T-helper 9 cell (primary cell): ENCODE measurements at places on chromosomes 1 and 21.

DNA sequence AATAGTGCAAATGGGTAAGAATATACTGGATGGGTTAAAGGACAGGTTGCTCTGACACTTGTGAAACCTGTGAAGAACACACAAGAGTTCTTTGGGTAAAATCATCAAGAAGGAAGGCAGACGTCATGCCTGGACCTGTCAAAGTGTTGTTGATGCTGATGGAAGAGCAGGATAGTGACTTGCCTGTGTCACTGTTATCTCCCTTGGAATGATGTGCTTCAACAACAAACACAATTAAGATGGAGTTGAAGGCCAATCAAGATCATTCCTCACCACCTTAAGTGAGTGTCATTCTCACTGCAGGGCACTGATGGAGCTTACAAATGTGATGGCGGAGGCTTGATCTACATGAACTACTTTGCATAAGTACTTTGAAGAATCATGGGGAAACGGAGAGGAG, 73.2 kb downstream of the LRRN2 start:
- DNase-seq, result no peak

DNA sequence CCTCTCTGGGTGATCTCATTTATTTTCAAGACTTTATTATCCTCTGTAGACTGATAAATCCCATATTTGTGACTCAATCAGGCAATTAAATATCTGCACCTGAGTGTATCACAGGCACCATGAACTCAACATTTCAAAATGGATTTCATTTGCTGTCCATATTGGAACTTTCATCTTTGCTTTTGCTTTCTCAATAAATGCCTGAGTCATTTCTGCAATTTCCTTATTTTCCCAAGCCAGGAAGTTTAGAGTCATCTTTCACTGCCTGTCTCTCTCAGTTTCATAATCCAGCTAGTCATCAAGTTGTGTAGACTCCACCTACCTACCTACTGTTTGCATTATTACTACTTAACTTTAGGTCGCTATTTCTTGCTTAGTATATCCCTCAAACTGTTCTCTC, 540.9 kb downstream of the LMO4 start:
- no peak for DNase-seq

- DNase-seq, result no peak
Observed at GRCh38 chr1:31651766-31652165, 7.1 kb upstream of the PEF1 start.

GRCh38 chr1:205547936-205548827, 43.7 kb downstream of the CDK18 start:
- DNase-seq, result no peak

DNA sequence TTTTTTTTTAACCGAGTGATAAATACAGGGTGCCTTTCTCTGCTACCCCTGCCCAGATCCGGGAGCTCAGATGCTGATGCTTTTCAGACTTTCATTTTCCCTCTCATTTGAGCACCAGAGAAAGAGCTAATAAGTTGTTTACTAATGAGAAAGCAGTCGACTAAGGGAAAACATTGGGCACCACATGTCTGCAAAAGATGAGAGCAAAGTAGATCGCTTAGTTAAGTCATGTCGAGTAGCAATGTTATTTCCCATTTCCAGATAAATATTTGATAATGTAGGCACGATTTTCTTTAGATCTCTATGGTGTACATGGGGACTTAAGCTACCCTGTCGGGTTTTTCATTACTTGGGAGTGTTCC, 1.2 kb downstream of the PKN2 start:
- DNase-seq, result no peak

DNA sequence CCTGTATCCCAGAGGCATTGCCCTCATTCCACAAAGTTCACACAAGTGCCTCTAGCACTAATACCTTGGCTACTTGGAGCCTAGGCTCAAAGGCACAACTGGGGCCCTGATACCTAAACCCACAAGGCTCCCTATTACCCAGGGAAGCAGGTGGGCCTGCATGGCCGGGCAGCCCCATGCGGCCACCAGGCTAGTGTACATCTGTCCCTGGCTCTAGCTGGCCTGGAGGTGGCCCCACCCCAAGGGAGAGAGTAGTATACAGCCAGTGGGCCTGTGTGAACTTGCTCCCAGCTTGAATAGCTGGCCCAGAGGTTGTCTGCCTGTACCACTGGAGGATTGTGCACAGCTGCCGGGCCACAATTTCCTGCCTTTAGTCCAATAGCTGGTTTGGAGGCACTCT, 52.2 kb downstream of the USP25 start:
- DNase-seq, result no peak

DNA sequence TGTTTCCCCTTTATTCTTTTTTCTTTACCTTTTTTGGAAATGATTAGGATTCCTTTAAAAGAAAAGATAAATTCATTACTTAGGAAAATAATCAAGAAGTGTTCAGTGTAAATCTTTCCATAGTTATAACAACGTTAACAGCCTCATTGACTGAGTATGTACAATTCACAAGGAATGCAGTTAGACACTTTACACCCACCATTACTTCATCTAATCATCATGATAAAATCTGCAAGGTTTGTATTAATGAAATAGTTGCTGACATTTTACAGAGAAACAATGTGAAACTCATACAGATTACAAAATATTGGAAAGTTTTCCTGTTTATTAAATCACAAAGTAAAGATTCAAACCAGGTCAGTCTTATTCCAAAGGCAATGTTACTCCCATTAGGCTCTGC, 59.3 kb upstream of the NEGR1 start:
- no peak for DNase-seq

DNA sequence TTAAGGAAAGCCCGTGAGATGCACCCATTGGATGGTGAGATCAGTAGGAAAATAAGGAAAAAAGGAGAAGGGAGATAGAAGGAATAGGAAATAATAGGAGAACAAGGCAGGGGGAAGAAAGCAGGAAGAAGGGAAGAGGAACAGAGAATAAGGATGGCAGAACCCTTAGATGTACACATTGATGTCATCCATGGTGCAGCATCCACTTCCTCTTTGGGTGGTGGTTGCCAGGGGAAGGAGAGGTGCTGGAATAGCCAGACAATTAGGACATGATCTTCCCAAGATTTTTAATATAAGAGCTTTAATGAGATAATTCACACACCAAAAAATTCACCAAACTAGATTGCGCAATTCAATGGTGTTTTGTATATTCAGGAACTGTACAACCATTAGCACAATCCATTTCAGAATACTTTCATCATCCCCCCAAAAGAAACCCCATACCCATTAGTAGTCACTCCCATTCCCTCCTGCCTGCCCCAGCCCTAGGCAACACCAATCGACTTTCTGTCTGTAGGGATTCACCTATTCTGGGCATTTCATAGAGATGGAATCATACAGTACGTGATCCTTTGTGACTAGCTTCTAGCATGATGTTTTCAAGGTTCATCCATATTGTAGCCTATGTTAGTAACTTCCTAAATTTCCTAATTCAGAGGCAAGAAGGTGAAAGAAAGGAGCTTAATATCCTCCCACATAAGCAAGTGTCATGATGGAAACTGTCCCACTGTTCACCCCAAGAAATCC, 121.4 kb downstream of the PLXNA2 start:
- no peak for DNase-seq

- DNase-seq, result no peak
Observed at GRCh38 chr1:233513431-233513830, 100.5 kb upstream of the KCNK1 start.

DNA sequence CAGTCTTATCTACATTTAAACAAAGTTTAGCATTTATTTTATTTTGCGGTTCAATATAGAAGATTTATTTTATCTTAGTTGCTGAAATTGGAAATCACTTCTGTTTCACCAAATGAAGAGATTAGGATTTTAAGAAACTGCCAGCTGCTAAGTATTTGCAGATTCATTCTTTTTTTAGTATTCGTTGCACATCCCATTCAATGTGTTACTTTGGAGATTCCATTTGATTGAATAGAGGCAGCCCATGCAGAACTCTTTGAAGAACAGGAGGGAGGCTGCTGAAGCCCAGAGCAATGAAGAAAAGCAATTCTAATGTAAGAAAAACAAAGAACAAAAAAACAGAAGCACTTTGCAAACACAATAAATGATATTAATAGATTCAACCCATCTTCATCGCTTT, 38.6 kb upstream of the IL12RB2 start:
- DNase-seq, result no peak

DNA sequence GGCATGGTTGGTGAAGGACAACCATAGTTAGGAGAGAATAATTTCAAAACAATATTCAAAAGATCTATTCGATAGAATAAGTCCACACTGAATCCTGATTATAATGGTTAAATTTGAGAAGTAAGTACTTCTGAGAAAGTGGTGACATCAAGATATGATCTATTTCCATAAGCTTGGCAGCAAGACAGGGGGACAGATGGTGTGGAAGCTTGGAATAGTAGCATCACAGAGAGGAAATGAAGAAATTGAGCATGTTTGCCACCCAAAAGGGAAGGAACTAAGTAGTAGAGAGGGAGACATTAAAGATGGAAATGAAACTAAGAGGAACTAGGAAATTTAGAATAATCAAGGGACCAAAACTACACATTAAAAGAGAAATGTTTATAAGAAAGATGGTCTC, 94.5 kb downstream of the OLFM3 start:
- no peak for DNase-seq

GRCh38 chr1:186620566-186621350, 59.5 kb downstream of the PTGS2 start:
- DNase-seq, result no peak

DNA sequence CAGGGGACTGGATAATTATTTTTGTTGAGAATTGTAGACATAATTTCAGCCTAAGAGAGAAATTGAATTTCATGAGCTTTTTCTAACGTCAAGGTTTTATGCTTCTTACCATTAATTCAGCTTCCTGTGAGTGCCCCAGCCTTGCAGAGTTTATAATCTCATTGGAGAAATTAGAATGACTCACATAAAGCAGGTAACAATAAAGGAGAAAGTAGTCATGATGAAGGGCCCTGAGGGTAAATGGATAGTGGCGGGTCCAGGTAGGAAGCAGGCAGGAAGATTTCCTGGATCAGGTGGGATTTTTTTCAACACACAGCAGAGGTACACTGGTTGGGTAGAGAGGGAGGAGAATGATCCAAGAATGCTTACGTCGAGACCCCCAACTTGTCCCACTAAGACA, 311.4 kb downstream of the BARHL2 start:
- no peak for DNase-seq

DNA sequence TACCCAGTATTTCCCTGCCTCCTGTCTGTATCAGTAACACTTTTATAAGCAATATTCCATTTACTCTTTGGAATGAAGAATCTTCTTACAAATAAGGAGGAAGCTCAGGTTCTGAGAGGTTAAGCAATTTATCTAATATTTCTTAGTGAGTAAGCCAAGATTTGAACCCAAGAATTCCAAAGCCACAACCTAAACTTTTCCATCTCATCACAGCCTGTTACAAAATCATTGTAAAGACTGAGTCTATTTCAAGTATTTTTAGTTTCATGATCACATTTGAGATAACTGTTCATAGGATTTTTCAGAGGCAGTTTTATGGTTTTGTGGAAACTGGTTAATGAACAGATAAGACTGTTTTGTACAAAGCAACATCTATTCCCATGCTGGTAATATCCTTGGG, 29.8 kb upstream of the HHAT start:
- DNase-seq, result no peak

DNA sequence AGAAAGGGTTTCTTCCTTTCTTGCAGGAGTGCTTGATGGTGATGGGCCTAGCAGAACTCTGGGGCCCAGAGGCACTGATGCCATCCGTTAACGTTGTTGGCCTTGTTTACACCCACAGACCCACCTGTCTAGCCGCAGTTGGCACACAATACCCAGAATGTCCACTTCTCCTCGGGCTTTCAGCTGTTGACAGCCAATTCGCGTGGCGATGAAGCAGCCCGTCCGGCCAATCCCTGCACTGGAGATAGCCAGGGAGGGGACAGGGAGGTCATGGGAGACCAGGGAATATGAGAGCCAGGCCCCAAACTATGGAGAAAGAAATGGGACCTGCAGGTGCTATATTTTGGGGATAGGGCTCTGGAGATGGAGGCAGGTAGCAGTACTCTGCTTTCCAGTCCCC, 5.7 kb upstream of the ARL8A start:
- DNase-seq, result no peak

DNA sequence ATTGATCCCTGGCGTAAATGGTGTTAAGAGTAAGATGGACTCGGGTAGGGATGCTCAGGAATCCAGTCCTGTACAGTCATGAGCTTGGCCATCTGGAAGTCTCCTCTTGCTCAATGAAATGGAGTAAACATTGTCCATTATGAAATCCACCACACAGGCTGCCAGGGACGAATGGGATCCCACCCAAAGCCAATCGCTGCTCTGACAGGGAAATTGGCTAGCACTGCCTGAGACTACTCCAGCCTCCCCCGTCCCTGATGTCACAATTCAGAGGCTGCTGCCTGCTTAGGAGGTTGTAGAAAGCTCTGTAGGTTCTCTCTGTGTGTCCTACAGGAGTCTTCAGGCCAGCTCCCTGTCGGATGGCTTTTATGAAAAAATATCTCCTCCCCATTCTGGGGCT, at the start of gene HSD11B1:
Gene HSD11B1 (plus strand): TSS at position 263 of the 400 bp plus-strand sequence. CDS start 97 bp downstream, at position 360.
- no peak for DNase-seq

GRCh38 chr1:36199934-36200741, 24.1 kb upstream of the THRAP3 start:
- DNase-seq, result no peak

GRCh38 chr1:14149431-14149830, 449.1 kb upstream of the KAZN start:
- DNase-seq, result no peak

GRCh38 chr1:109399326-109399957, 1.7 kb upstream of the SORT1 start:
- no peak for DNase-seq

GRCh38 chr1:27862671-27863537, 9.4 kb upstream of the THEMIS2 start:
- no peak for DNase-seq

DNA sequence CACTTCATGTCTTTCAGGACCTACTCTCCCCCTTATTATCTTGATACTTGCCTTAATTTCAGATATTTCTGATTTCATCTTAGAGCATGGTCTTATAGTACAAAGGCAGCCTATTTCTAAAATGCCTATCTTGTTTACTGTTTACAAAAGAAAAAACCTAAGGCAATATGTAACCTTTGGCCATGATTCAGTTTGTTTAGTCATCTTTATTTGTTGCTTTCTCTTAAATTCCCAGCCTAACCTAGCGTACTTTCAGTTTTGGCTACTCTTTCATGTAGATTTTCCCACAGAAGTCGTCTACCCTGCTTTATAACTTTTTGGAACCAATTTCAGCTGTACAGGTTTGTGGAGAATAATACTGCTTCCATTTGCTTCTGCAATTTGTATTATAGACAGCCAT, 81.8 kb downstream of the KIF1B start:
- DNase-seq, result no peak

DNA sequence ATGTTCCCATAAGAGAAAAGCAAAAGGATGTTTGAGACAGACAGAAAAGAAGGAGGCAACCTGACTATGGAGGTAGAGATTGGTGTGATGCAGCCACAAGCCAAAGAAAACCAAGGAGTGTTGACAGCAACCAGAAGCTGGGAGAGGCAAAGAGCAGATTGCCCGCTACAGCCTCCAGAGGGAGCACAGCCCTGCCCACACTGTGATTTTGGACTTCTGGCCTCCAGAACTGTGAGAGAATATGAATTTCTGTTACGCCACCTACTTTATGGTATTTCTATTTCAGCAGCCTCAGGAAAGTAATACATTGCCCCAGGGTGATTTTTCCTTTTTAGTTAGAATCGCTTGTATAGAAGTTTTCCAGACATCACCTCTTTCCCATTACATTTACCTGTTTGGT, 28.4 kb downstream of the SLAMF6 start:
- no peak for DNase-seq
